ENCODE measurements at places on chromosomes 1 and 21.

DNA sequence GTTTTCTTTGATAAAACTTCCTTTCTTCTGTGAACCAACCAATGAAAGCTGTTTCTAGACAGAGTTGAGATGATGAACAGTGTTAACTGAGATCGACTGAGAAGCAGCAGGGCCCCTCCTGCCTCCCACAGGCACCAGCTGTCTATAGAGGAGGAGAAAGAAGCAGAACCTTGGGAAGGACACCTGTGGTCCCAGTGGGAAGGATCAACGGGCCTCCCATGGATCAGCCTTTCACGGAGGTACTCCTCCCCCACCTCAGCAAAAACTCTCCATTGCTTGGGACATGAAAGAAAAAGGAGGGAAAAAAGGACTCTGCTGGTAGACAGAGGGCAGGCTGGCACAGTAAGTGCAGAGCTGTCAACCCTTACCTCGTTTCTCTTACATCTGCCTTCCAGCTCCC lies 40.5 kb downstream of the PLPPR5 start:
- no peak for DNase-seq

GRCh38 chr1:15830258-15830657 lies 17.2 kb upstream of the SPEN start:
- DNase-seq = no peak

- DNase-seq = no peak
Observed at GRCh38 chr1:117308311-117308916, 58.8 kb upstream of the MAN1A2 start.

GRCh38 chr1:59697150-59697800 lies 117.5 kb upstream of the HOOK1 start:
- DNase-seq = no peak

DNA sequence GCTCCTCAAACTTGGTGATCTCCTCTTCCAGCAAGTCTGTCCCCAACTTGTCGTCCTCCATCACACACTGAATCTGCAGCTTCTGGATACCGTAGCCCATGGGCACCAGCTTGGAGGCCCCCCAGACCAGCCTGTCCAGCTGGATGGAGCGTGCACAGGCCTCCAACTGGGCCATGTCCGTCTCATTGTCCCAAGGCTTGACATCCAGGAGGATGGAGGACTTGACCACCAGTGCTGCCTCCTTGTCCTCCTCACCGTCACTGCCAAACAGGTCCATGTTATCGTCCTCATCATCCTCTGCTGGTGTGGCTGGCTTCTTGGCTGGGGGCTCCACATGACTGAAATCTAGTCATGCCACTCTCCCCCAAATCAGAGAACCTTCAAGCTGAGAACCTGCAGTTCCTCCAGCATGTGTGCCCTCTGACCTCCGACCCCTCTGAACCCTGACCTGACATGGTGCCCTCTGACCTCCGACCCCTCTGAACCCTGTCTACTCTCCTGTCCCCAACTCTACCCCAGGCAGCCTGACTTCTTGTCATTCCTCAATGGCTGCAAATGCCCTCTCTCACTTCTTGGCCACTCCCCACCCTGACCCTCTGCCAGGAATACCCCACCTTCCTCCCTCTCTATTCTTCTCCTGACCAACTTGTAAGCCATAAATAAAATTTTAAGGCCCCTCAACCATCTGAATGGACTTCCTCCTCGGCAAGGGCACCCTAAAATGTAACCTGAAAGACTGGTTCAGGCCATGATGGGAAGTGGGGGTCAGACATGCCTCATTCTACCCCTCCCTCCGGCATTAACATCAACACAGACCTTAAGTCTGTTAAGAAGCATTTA lies 275.7 kb upstream of the C1orf174 start:
- DNase-seq = no peak

DNA sequence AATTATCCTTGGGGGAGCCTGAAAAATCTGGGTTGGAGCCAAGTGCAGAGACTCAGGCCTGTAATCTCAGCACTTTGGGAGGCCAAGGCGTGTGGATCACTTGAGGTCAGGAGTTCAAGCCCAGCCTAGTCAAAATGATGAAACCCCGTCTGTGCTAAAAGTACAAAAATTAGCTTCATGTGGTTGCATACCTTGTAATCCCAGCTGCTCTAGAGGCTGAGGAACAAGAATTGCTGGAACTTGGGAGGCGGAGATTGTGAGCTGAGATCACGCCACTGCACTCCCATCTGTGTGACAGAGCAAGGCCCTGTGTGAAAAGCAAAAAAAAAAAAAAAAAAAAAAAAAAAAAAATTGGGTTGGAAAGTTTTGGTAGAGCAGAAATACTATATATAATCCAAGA lies 1563.6 kb upstream of the PRMT6 start:
- no peak for DNase-seq

- DNase-seq = no peak
Observed at GRCh38 chr1:14800014-14800413, 201.5 kb downstream of the KAZN start.

GRCh38 chr1:94527447-94528031 lies 14.0 kb downstream of the F3 start:
- no peak for DNase-seq

- DNase-seq = no peak
Observed at GRCh38 chr21:42002421-42002958, 7.7 kb downstream of the ZBTB21 start.

DNA sequence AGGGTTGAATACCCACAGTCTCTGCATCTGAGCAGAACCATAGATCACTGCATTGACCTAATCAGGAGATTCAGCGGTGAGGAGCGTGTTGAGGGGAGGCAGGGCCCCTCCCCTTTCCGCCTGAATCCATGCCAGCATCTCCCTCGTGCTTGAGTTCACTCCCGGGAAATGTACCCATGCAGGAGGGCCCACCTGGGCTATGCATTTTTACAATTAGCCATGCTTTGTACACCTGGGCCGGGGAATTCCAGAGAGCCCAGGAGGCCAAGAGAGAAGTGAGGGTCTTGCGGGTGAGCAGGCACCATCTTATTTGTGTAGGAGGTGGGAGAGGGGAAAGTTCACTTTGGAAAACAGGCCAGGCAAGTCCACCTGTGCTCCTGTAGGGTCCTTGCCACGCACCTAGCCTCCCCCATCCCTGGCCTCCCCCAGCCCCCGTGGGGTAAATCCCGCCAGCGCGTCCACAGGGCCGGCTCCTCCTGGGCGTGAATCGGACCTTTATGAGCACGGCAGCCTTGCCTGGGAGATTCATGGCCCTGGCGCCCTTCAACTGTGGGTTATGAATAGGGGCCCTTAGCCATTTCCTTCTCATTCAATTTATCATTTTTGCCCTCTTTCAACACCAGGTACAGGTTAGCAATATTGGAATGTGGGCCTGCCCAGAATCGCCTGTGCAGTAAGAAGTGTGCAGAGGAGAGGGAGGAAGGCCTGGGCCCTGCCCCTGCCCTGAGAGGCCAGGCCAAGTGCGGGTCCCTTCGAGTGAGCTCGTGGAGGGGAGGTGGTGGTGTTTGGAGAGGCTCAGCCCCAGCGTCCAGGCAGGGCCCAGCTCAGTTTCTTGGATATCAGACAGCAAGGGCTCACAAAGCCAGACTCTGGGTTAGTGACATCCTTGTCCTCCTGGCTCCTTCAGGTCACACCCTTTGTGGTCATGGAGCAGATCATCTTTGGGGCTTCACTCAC lies 84.4 kb upstream of the ACTRT2 start:
- no peak for DNase-seq

GRCh38 chr1:119794876-119795240 lies 16.4 kb downstream of the REG4 start:
- no peak for DNase-seq

DNA sequence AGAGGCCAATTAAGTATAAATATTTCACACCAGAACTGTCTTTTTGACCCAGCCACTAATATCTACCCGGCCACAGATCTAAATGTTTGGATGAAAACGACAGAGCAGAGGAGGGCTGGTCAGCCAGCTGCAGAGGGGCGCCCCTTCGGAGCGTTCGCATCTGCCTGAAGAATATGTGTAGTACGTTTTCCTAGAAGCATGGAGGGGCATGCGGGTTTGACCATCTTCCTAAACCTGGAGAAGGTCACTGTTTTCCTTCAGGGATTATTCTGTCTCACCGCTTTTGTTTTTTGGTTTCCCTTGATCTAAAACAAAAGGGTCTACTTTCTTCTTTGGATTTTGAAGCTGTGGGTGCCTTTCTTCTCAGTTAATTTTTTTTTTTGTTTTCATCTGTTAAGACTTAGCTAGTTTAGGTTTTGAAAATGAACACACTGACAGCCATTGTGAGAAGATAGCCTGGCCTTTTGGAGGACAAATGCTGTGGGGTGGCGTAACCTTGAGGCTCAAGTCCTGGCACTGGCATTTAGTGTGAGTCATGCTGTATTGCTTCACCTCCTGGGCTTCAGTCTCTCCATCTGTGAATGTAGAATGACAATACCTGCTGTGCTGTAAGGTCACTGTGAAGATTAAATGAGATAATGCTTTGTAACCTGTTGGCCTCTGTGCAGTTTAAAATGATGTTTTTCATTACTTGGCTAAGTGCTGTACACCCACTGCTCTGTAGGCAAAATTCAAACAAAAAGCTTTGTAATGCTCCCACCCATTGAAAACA lies 74.1 kb upstream of the IRF2BP2 start:
- DNase-seq = no peak

- DNase-seq = no peak
Observed at GRCh38 chr1:95382000-95382786, 148.2 kb downstream of the RWDD3 start.

- DNase-seq = no peak
Observed at GRCh38 chr1:216221260-216221700, 202.0 kb downstream of the USH2A start.

- DNase-seq = no peak
Observed at GRCh38 chr1:3163356-3163755, 94.4 kb downstream of the PRDM16 start.

DNA sequence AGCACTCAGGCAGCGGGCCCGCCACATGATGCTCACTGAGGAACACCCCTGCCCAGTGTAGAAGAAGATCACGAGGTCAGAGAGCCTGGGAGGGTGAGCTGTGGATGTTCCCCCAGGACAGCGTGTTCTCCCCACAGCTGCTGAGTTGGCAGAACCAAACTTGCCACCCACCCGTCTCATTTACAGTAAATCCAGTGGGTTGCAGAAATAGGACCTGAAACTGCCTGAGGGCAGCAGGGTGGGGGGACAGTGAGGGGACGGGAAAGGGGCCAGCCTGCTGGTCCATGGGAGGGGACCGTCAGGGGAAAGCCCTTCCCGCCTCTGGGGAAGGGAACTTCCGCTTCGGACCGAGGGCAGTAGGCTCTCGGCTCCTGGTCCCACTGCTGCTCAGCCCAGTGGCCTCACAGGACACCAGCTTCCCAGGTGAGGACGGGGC lies at the start of gene C1QB:
Gene C1QB, plus strand, starts transcription at position 356 of the 436 bp plus-strand sequence. CDS start 6,227 bp downstream, outside the sequence.
- no peak for DNase-seq

GRCh38 chr1:34743775-34744174 lies 11.1 kb upstream of the GJB5 start:
- DNase-seq = no peak

- no peak for DNase-seq
Observed at GRCh38 chr1:204232526-204232925, 18.7 kb upstream of the GOLT1A start.

DNA sequence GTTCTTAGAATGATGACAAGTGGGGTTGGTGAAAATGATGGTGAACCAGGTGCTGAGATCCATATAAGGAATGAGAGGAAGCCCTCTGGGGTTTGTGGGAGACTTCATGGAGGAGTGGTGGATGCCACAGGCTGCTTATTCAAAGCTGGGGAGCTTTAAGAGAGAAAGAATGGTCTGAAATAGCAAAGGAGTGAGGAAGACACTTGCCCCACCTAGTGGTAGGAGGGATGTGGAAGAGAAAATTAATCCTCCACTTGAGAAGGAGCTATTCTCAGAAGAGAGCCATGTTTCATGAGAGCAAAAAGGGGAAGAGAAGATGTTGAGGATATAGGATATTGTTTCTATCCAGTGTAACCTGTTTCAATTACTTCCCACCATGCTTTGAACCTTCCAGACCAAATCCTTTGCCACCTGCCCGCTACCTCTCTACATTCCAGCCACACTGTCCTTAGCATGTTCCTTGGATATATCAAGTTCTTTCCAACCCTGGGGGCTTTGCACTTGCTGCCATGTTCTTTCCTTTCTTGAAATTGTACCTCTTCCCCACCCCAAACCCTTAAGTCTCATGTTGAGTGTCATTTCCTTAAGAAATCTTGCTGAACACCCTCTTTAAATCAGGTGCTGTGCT lies 19.6 kb upstream of the ZNF648 start:
- no peak for DNase-seq

DNA sequence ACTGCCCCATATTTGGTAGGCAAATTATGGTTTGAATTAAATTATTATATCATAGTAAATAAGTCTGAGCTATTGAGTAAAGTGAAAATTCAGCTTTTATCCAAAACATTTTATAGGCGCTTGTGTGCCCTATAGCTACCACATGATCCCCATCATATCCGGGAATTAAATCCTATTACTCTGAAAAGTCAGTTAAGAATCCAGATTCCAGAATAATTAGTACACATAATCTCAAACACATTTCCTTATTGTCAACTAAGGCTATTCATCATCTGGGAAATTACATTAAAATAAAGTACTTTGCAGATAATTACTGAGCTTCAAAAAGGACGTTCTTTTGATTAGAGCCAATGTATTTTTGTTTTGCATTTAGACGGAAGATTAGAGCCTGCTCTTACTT lies 72.3 kb downstream of the CTH start:
- no peak for DNase-seq

DNA sequence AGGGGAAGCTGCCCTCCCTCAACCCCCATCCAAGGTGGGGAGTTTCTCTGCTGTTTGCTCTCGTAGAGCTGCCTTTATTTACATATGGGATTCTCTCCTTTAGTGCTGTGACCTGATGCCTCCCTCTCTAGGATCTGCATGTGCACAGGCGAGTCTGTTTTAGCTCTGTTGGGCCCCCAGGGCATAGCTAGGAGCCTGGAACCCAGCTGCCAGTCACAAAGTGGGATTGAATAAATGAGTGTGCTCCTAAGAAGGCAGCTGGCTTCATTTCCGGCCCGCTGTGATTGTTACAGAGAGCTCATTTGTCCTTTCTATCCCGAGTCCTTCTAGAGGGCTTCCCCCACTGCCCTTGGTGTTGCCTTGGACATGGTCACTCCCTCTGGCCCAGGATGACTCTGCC lies 176.6 kb downstream of the GRIK3 start:
- DNase-seq = no peak

DNA sequence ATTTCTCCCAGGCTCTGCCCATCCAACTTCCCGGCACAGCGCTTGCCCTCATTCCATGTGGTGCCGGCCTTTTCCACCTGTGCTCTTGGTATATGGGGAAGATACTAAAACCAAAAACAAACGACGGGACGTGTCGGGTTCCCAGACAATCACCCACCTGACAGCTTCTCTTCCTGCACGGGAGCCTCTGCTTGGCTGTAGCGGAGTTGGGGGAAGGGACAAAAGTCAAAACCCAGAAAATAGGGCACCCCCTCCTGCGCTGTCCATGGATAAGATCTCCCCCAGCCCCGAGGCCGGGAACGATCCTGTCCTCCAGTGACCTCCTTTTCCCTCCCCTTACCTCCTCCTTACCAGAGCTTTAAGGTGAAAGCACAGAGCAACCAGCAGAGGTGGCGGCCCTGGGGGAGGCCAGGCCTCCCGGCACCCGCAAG lies 640 bp downstream of the JTB start:
- no peak for DNase-seq

Measured in GM12892 (cell line).